ENCODE measurements at places on chromosomes 1 and 21.

- DNase-seq: peak; percentile 83
These were observed 23.7 kb downstream of the UCK2 start for GRCh38 chr1:165851034-165851658.

GRCh38 chr1:147625362-147625995 is 44.8 kb downstream of the ACP6 start:
- DNase-seq: no peak

DNA sequence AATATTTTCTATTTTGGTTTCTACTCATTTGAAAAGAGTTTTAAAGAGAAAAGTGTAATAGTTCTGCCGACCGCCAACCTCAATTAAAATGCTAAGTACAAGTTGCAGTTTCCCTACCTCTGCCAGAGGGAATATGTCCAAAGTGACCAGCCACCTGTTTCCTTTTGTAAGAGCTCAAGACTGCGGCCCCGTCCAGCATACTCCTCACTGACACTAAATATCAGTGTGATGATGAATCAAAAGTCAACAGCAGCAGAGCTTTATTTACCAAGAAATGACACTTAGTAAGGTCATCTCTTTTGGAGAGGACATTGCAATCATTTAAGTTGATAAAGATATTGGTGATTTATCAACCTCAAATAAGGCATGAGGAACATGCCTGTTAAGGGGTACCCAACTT is 57.4 kb upstream of the NRIP1 start:
- no peak for DNase-seq

DNA sequence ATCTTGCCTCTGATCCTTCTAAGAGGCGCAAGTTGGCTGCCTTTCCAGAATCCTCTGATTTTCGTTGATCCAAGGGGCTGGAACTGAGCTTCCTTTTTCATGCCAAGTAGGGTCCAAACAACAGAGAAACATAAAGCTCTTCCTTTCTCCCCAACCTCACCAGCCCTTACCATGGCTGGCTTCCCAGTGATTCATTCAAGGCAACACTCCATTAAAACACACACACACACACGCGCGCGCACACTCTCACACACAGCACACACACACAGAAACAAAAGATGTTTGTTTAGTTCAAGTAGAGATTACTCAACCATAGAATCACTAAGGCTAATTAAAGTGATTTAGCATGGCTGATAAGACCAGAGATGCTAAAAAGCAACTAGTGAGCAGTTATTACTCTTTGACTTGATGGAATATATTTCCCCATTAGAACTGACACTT is 13.0 kb upstream of the GUCA2A start:
- peak; percentile 67 for DNase-seq

DNA sequence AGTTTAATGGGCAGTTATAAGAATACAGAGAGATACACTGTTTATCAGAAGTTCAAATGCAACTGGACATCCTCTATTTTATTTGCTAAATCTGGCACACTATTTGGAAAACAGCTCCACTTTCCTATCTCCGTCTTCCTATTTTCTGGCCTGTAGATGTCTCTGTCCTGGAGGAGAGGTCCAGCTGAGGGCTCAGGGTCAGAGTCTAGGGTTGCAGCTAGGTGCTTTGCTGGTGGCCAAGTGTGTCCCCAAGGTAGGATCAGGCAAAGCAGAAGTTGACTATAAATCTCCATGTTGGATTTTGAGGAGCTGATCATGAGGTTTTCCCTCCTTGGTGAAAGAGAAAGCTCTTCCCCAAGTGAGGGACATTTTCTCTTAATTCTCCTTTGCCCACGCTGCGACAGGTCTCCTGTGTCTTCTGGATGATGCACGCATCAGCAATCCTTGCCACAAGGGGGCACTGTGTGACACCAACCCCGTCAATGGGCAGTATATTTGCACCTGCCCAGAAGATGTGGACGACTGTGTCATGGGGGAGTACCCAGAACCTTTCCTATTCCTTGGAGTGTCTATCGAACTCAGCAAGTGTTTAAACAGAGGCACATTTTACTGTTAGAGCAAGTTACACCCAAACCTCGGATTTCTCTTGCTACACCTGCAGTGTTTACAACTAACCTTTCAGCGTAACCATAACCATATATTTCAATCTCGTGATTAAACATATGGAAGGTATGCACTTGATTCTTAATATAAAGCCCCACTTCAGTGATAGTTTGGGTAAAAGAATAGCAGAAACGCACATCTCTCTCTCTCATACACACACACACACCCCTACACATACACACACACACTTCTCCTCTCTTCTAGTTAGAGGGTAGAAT is 10.2 kb downstream of the ADAM30 start:
- DNase-seq: peak; percentile 66

GRCh38 chr1:25031601-25031965 is 101.5 kb upstream of the RUNX3 start:
- no peak for DNase-seq

- DNase-seq: no peak
These were observed 28.3 kb upstream of the DYNLT5 start for GRCh38 chr1:66723985-66724384.

DNA sequence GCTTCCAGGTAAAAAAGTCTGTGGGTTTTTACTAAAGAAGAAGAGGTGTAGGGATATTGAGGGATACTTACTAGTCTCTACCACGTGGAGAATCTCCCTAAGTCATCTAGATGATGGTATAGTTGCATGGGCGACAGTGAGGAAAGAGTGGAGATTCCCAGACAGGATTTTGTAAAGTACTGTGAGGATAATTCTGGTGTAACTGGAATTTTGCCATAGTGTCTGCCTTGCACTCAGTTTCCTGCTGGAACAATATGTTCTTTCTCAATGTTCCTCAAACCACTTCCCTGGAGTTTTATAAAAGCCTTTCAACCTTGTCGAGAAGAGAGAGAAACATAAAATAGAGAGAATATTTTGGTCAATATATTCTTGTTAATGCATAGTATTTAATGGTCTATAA is 95.1 kb upstream of the WLS start:
- DNase-seq: peak; percentile 13

- DNase-seq: no peak
These were observed 27.2 kb downstream of the UTP25 start for GRCh38 chr1:209855006-209855405.

DNA sequence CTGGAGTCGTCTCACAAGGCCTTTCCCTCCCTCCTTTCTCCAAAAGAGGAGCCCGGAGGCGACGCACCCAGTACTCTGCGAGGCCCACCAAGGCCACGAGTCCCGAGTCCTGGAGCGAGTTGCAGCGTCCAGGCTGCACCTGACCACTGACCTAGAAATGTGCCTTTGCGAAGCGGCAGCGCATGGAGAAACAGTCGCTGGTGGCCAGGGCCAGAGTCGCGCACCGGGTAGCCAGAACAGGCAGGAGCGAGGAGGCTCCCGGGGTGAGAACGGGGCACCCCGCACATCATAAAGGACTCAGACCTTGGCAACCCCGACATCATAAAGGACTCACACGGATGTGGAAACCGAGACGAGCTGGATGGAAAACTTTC is 318.4 kb downstream of the FAM72C start:
- DNase-seq: no peak

DNA sequence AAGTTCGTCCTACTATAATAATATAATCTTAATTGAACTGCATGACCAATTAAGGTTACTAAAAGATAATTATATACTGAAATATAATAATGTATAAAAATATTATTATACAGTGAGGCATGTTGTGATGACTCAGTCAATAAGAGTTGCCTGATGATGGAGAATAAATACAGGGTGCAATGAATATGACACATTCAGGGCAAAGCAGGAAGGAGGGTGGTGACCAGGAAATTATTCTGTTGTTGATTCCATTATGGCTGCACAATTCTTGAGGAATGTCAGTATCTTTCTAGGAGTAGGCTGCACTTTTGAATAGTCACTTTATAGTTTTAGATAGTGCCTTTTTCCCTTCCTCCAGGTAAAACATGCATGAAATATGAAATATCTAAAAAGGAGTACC is 46.4 kb upstream of the RGS21 start:
- DNase-seq: peak; percentile 73

GRCh38 chr1:184393962-184394361 is 7.1 kb downstream of the C1orf21 start:
- DNase-seq: no peak

GRCh38 chr1:100440075-100440809 is 87.9 kb downstream of the CDC14A start:
- DNase-seq: no peak

- peak; percentile 98 for DNase-seq
These were observed 8.0 kb downstream of the FAAH start for GRCh38 chr1:46401964-46402626.

DNA sequence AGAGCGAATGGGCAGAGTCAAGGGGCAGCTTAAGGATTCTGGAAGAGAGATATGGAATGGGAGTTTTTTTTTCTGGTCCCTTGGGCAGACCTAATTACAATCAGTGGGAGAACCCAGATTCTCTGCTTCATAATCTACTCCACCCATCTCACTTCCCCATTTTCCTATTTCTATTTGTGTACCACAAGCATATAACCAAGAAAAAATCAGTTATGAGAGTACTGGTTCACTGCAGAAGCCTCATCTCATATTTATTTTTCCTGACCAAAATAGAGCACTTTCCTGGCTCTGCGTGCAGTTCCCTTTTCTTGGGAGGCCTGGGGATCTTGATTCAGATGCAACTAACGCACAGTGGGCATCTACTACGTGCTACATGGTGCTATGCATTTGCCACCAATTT is 82.2 kb upstream of the SLFNL1 start:
- no peak for DNase-seq

DNA sequence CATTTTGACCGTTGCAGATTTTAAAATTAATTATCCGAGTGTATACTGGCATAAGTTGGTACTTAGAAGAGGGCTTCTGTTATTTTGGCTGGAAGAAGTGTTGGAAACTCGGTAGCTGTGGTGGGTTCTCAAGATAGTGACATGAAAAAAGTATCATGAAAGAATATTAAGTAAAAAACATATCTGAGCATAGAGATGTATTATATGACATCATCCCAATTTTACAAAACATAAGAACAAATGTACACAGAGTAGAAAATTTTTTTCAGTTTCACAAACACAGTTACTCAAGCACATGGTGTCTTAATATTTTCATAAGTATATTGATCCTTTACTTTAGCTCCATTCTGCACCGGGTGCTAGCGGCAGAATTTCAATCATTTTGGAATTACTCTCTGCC is 684 bp downstream of the IFI16 start:
- no peak for DNase-seq

DNA sequence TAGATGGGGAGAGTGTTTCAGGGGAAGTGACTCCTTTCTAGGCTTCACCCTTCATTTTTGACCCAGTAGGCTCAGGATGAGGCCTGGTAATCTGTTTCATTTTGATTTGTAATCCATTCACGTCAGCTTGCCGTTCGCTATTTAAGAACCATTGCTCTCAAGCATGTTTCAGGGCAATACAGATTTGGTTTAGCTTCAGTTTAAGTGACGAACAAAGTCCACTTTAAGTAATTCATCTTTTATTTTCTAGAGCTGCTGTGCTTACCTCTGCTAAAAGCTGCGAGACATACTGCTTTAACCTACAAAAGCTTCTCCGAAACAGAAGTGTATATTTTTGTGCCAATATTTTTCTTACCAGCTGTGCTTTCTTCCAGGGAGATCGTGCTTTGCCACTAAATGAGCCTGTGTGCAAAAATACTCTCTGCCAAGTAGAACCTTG is 8.9 kb upstream of the FMO3 start:
- DNase-seq: no peak

- DNase-seq: no peak
These were observed 18.3 kb upstream of the LRP8 start for GRCh38 chr1:53345996-53346813.

- DNase-seq: no peak
These were observed 29.9 kb upstream of the EDN2 start for GRCh38 chr1:41514381-41514780.

GRCh38 chr1:109295712-109296415 is 10.9 kb downstream of the MYBPHL start:
- no peak for DNase-seq

- no peak for DNase-seq
These were observed 40.2 kb upstream of the PBX1 start for GRCh38 chr1:164518692-164519332.

DNA sequence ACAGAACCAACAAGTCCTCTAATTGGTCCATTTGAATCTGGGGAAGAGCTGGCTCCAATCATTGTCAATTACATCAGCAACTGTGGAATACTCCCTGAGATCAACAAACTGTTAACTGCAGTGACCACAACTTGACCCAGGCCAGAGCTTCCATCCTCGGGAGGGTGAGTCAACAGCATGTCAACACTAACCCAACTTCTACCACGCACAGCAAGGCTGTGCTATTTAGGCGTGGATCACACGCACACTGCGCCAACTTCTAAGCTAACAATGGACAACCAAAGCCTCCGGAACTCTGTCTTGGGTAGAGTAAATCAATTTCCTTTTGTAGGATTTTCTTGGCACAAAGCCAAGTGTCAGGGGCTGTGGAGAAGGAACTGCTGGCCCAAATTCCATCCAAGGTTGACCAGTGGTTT is 30.4 kb downstream of the APP start:
- DNase-seq: peak; percentile 73

DNA sequence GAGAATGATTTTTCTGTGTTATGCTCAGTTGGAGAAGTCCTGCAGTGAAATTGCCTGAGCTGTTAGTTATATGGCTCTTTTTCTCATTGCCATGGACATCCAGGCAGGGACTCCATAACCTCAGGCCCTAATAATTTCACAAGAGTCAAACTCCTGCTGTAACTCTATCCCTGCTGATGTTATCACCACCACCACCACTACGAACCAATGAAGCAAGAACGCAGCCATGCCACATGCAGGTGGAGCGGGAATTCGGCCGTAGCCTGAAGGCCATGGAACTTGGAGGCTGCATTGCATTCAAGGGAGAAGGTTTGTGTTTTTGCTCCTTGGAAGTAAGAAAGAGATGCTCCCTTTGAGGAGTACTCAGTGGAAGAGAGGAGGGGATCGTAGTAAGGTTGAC is 16.8 kb upstream of the DLGAP3 start:
- DNase-seq: no peak

DNA sequence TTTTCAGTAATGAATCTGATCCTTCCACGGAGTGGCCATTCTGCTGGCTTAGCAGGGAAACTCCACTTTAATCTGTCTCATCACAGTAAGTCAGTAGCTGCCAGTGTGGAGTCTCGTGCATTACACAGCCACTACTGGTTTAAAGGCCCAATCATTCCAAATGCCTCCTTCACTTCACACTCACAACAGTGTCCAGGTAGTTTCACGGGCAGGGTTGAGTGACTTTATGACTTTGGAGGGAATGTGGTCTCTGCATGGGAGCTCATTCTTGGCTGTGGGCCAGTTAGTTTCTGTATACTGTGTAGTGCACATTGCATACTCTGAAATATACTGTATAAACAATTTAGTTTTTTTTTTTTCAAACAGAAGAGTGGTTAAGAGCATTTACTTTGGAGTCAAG is 34.6 kb upstream of the C1orf87 start:
- DNase-seq: no peak
